ENCODE measurements at places on chromosomes 3 and 15.
A peak's percentile ranks its signal among the peaks of the same experiment; 100 is the strongest.

DNA sequence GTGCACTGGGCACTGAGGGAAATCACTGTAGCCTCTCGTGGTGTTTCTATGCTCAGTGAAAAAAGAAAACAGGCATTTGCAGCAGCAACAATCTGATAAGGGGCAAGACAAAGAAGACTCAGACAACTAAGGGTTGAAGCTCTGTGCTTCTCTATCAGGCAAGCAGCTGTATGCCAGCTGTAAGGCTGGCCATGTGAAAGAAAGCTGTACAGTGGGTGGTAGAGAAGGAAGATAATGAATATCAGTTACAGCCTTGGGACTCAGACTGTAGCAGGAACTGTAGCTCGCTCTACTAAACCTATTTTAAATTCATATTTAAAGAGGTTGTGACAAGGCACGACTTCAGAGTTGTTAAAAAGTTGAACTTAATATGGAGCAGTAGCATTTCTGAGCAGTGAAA is 76.3 kb downstream of the VGLL3 start:
- DNase-seq, result no peak

DNA sequence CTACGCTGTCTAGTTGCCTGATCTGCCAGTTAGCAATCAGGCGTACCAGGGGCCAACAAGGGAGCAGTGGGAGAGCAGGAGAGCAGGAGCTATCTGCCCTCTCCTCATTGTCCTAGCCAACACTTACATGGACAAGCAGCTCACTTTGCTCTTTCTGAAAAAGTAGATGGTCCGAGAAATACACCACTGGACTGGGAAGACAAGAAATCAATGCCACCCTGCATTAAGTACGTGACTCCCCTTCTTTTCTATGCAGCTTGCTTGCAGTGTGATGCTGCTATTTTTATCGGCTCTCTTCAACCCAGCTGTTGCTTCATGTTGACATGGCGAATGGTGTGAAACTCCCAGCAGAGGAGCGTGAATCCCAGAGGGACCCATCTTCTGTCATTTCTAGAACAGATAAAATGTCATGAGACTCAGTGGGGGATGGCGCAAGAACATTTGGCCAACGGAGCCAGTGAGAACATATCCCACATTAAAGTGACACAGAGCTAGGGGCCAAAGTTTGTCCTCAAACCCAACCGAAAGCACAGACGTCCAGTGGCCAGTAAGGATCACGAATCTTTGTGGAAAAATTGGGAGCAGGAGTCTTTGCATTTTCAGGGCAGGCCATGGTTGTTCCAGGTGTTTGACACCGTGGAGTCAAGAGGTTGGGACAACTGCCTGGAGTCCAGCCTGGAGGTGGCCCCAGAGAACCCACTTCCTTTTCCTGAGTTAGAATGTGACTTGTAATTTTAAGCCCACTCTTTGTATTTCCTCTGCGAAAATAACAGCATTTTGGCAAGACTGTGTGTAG is 53.7 kb upstream of the MEF2A start:
- no peak for DNase-seq

- DNase-seq, result no peak
These were observed 203.2 kb upstream of the ICE2 start for GRCh38 chr15:60682115-60682514.

DNA sequence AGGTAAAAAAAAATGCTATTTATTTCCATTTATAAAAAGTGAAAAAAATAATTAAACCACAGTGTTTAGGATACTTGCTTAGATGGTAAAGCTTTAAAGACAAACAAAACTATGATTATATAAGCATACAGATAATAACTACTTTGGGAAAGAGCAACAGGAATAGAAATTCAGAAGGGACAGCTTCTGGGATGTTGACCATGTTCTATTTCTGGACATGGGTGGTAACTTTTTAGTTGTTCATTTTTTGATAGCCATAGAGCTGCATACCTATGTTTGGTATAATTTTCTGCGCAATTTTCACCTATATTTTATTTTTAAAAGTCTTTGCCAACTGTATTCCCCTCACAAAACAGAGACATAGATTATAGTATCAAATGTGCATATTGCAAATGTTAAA is 572.0 kb upstream of the NR2F2 start:
- DNase-seq, result no peak

- no peak for DNase-seq
These were observed 98.9 kb upstream of the TJP1 start for GRCh38 chr15:29921130-29921601.

DNA sequence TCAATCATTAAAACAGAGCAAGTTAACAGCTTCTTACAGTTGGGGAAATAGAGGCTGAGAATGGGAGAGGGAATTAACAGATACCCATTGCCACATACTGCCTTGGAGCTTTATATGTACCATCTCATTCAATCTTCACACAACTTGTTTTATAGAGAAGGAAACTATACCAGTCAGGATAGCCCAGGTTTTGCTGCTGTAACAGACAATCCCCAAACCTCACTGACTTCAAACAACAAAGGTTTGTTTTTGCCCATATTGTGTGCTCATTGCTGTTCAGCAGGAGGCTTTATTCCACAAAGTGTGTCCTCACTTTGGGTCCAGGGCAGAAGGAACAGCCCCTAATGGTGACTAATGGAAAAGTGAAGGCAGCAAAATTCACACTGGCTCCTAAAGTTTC is 59.2 kb downstream of the SPSB4 start:
- no peak for DNase-seq

GRCh38 chr3:86814321-86814720 is 176.6 kb downstream of the VGLL3 start:
- DNase-seq, result no peak

- DNase-seq, result peak; percentile 20
These were observed 32.0 kb downstream of the PIK3CA start for GRCh38 chr3:179179979-179180759.

DNA sequence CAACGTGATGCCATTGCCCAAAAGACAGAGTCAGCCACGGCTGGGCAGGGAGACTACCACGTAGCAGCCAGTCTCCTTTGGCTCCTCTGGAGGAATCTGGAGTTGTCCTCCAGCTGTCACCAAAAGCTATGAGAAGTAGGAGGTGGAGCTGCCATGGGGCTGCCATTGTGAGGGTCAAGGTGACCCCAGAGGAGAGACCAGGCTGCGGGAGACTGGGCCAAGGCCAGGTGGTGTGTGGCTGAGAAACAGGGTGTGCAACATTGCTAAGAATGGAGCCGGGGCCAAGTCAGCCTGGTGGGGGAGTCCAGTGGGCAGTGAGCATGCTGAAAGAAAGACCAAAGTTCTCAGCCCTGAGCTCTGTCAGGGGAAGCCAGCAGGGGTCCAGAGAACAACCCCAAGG is 29.9 kb upstream of the MRPS22 start:
- no peak for DNase-seq

GRCh38 chr15:77296773-77297337 is 123.0 kb downstream of the PEAK1 start:
- no peak for DNase-seq

GRCh38 chr15:58476525-58477162 is 44.9 kb downstream of the LIPC start:
- DNase-seq, result no peak

DNA sequence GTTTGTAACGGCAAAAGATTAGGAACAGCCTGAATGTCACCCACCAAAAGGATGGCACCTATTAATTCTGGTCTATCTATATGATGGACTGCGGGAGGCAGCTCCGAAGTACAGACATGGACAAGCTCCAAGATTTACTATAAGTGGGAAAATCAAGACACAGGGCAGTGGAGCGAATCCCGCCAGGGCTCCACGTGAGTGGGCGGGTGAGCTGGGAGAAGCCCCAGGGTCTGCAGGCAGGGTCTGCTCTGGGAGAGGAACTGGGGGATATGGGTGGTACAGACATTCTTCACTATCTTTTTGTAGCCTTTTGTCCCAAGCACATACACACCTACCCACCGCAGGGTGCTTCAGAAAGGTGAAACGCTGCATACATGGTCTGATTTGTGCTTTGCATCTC is 38.2 kb upstream of the SPTBN5 start:
- no peak for DNase-seq

GRCh38 chr15:49908236-49908932 is 210.6 kb downstream of the ATP8B4 start:
- DNase-seq, result no peak

DNA sequence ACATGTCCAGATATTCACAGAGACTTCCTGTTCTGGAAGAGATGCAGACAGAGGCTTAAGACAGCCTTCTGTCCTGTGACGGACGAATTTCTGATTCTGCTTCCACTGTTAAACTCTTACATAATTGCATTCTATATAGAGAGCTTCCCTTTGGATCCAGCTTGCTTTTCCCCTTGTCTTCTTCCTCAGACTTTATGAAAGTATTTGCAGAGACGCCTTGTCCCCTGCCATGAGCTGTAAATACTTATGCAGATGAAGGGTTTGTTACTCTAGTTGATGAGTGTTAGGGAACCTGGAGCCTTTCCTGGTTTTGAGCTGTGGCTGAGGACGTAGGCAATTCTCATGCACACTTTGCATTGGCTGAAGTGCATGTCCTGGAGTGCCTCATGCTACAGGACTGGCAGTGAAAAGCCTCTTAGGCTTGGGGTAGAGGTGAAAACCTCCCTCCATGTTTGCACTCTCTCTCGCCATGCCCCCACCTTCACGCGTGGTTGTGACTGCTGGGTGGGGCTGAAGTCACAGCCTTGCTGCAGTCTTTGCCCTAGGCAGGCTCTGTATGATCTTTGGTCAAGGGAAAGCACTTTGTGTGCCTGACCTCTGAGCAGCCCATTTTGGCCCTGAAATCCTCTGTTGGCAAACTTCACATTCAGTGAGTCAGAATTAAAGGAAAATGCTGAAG is 286.6 kb downstream of the PTPRG start:
- DNase-seq, result no peak

DNA sequence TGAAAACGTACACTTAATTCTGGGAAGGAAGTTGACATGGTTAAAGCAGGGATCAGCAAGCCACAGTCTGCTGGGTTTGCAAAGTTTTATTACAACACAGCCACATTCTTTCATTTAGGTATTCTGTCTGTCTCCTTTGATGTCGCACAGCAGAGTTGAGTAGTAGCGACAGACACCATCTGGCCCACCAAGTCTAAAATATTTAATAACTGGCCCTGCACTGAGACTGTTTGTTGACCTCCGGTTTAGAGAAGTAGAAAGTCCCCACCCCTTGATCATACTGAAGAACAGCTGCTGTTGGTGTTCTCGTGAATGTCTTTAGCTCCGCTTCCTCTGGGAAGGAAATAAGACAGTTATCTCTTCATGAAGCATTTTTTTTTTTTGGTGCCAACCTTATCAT is 66.2 kb downstream of the MCTP2 start:
- no peak for DNase-seq

DNA sequence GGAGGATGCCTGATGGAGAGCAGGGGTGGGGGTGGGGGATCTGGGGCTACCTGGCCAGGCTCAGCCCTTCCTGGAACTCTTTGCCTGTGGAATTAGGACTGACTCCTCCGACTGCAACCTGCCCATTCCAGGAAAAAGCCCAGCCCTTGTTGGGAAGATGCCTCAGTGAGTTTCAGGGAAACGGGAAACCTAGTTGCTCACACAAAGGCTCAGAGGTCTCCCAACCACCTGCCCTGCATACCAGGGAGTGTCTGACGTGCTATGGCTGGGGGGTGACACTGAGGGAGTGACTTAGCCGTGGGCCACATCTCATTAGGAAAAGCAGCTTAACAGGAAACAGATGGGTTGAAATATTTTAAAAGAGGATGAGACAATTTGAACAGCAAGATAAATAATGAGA is 27.9 kb downstream of the CYP8B1 start:
- no peak for DNase-seq

DNA sequence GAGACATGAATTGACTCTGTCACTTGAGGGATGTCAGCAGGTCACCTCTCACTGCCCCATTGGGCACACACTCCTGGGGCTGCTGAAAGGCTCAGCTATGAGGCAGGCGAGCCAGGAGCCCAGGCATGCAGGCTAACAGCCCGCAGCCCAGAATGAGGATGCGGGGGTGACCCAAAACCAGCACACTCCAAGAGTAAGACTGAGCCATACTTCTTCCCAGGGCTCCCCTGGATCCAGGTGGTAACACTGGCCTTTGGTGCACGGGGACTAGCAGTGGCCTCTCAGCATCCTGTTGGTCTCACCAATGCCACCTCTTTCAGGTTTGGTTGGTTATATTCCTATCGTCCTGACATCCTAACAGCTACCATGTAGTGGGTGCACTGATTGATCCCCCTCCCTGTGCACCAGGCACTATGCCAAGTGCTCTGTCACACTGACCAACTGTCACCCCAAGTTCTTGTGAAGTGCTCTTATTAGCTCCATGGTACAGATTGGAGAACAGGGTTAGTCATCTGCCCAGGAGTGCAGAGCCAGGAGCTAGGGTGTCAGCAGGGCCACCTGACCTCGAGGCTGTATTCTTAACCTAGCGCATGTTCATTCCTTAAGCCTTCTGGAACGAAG is 24.8 kb upstream of the SPTBN5 start:
- DNase-seq, result no peak

GRCh38 chr3:109071350-109072142 is 46.4 kb downstream of the MORC1 start:
- DNase-seq, result no peak

GRCh38 chr15:36831904-36832287 is 252.5 kb downstream of the CDIN1 start:
- DNase-seq, result no peak

DNA sequence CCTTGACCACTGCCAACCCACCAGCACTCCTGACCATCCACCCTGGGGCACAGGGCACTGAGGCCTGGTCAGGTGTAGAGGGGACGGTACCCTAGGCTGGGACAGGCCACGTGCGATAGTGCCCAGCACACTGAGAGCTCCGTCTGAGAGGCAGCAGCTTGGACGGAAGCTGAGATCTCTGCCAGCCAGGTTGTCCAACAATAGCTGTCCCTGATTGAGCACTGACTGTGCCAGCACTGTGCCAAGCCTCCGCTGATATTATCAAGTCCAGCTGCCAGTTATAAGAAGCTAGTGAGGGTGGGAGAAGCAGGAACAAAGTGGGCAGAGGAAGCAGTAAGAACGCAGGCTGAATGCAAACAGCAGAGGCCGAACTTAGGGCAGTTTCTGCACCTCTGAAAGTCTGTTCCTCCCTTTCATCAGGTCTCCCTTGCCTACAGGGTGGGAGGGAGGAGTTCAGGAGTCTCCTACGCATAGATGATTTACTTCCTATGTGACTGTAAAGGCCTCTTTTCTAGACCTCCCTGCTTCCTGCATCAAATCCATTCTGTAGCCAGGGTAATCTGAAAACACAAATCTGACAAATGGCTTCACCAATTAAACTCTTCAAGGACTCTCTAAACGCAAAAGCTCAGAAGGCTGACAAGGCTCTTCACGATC is 29.7 kb downstream of the MRPS11 start:
- DNase-seq, result no peak

GRCh38 chr3:42547401-42547945 is 34.3 kb downstream of the SEC22C start:
- no peak for DNase-seq

- DNase-seq, result no peak
These were observed 22.2 kb upstream of the WNT7A start for GRCh38 chr3:13901935-13902584.

GRCh38 chr3:23497156-23497555 is 294.0 kb downstream of the UBE2E2 start:
- DNase-seq, result no peak

All from NCI-H1417 treated with DMSO at 0.1 percent for 48 hours (cell line).